ENCODE measurements at places on chromosomes 11 and 22.

DNA sequence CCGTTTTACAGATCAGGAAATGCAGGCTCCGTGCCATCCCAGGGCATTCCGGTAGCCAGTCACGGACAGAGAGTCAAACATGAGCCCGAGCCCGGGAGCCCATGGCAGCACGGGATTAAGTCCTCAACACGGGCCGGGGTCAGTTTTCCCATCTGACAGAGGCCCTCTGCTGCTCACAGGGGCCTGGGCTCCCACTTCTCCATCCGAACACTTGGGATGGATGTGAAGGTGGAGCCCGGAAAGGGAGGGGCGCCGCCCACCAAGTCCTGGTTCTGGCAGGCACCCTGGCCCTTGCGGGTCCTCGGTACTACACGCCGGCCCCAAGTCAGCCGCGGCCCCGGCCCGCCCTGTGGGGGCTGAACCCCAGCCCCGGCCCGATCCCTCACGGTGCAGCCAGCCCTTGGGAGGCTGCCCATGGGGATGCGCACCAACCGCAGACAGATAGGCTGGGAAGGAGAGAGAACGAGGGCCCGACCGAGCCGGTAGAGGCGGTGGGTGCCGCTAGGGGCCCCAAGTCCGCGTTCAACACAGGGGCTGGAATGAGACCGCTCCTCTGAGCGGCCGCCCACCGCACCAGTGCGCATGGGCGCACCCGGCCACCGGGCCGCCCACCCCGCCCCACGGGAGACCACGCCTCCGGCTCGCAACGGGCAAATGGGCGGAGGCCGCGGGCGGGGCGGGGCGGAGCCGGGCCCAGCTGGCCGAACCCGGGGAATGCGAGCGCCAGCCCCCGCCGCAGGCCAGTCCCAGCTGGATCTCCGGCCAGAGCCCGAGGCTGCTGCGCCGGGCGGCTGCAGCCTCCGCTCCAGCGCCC, at the start of gene CAPN5:
TSS of gene CAPN5 (plus strand) at position 743 of the 814 bp plus-strand sequence. CDS start 17,916 bp downstream, outside the sequence.
- DNase-seq, result peak; percentile 81

DNA sequence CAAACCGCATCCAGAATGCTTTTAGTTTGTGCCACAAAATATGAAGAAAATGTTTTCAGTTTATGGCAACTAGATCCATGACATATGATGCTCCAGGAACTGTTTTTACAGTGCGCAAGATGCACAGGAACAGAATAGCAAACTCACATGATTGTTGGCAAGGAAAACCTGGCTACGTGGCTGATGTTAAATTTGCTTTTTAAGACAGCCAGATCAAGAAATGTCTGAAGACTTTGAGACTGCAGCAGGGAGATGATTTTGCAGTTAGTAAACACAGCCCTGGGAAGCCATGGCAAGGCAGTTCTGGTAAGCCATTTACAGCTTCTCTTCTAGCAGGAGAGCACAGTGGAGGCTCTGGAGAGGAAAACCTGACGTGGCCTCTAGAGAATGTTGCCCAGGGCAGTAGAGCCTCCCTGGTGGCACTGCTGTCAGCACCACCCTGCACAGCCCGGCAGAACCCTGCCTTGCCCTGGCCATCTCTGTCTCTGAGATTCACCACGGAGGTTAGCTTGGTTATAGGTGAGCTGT, 69.8 kb upstream of the TNRC6B start:
- DNase-seq, result no peak

GRCh38 chr22:36332623-36333332, 55.0 kb downstream of the MYH9 start:
- no peak for DNase-seq

DNA sequence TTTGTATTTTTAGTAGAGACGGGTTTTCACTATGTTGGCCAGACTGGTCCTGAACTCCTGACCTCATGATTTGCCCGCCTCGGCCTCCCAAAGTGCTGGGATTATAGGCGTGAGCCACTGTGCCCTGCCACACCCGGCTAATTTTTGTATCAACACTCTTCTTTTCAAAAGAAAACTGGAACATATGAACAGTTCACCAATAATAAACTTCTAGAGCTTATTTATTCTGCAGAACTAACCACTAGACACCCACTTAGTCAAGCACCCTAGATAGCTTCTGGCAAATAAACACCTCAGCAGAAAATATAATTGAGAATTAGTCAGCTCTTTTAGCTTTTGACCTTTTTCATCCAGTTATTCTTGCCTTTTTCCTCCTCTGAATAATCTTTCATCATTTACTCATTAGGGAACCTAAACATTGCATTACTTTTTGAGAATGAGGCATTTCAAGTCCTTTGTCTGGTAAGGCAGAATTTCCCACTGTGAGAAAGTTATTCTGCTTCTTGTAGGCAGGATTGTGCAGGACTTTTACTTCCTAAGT, 27.3 kb upstream of the TMEM41B start:
- DNase-seq, result no peak

GRCh38 chr11:122367809-122368231, 251.8 kb upstream of the BLID start:
- no peak for DNase-seq

GRCh38 chr11:5923427-5923776, 18.6 kb upstream of the OR56A3 start:
- no peak for DNase-seq

- DNase-seq, result no peak
Measured at GRCh38 chr11:60530454-60531100, 15.4 kb downstream of the MS4A13 start.

DNA sequence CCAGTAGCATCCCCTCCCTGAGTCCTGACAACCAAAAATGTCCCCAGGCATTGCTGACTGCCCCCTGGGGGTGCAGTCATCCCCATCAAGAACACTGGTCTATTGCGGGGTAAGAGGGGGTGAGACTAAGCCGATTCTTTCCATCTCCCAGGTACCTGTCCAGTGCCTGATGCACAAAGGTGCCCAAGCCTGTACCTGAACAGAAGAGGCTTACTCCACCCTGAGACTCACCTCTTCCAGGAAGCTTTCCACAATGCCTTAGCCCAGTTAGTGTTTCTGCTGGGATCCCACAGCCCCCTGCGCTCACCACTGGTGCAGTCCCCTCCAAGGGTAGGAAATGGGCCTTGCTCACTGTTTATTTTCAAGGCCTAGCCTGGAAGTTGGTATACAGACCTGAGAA, 22.9 kb downstream of the TPST2 start:
- DNase-seq, result no peak

GRCh38 chr11:65362320-65362931, 7.9 kb downstream of the TIGD3 start:
- DNase-seq, result no peak

DNA sequence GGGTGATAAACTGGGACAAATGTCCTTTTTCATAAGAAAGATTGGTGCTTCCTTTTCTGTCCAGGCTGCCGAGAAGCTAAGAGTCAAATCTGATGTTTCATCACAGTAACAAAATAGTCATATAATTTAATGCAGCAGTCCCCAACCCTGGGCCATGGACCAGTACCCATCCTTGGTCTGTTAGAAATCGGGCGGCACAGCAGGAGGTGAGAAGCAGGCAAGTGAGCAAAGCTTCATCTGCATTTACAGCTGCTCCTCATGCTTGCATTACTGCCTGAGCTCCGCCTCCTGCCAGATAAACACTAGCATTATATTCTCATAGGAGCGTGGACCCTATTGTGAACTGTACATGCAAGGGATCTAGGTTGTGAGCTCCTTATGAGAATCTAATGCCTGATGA, 26.2 kb downstream of the PRR14L start:
- no peak for DNase-seq

- no peak for DNase-seq
Measured at GRCh38 chr22:30245181-30245984, 1.2 kb downstream of the LIF start.

- DNase-seq, result no peak
Measured at GRCh38 chr22:50610581-50610980, 10.0 kb downstream of the MAPK8IP2 start.

GRCh38 chr22:17514084-17514483, 49.2 kb upstream of the SLC25A18 start:
- DNase-seq, result no peak

GRCh38 chr11:32072872-32073643, 17.8 kb upstream of the RCN1 start:
- no peak for DNase-seq

GRCh38 chr11:37788141-37788877, 1190.3 kb upstream of the RAG2 start:
- no peak for DNase-seq

- no peak for DNase-seq
Measured at GRCh38 chr11:45025716-45026492, 75.2 kb upstream of the TP53I11 start.

DNA sequence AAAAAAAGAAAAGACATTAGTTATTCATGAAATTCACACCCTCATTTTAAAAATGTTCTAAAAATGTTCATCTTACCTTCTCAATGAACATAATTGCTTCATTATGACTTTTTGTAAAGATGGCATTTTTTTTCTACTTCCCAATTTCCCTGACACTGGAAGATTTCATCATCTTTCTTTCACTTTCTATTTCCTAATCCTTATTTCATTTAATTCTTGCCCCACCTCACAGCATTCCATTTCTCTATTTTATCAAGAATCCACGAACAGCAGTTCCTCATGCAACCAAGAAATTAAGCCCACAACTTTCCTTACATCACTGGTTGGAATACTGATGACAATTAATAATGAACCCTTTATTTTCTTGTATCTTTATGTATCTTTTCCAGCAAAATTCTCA, 1.9 kb downstream of the PATL1 start:
- no peak for DNase-seq

DNA sequence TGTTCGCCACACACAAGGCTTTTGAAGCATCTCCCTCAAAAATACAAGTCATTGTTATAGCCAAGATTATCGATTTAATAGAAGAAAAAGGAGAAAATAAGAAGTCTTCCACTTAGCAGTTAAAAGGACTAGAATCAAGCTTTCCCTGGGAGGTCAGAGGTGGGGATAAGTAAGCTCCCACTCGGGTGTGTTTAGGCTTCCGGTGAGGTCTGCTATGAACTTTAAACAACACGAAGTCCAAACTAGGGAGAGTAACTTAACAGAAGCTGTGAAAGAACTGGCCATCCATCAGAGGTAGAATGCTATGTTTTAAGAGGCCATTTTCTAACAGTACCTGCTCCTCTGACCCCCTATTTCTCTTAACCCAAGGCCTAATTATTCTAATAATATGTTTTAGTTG, 91.4 kb upstream of the APOA1 start:
- no peak for DNase-seq

- DNase-seq, result no peak
Measured at GRCh38 chr11:28152743-28153142, 44.6 kb downstream of the METTL15 start.

DNA sequence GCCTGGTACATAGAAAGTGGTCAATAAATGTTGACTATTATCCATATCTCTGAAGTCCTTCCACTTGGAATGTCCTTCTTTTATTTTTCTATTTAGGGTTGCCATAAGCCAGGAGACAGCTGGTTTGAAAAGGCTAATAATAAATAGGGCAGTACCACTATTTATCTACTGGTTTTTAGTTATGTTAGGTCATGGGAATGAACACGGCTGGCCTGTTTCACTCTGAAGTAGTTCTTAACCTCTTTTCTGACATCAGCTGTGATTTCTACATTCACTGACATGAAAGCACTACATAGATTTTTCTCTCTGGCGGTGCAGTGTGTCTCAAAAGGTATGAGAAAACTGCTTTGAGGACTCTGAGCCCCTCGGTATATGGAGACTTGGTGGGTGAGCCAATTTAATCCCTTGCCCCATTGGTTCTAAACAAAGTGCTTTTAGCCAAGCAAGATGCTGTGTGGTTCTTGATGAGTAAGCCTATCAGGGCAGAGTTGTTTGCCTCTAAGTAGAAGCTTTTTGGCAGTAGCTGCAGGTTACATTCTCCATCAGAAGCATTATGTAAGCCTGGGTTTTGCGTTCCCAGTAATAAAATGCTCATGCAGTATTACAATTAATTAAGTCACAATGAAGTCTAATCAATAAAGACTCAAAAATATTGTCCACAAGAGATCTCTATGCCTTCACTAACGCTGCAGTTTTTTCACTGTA, 48.7 kb upstream of the APOA1 start:
- DNase-seq, result no peak

DNA sequence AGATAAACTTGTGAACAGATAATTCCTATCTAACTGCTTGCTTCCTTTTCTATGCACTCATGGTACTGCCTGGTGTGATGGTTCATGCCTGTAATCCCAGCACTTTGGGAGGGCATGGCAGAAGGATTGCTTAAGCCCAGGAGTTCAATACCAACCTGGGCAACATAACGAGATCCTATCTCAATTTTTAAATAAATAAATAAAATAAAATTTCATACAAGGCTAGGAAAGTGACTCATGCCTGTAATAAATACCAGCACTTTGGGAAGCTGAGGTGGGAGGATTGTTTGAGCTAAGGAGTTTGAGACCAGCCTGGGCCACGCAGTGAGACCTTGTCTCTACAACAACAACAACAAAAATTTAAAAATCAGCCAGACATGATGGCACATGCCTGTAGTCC, 166.6 kb downstream of the COMMD9 start:
- DNase-seq, result no peak

GRCh38 chr11:1401656-1402221, 12.0 kb downstream of the BRSK2 start:
- DNase-seq, result no peak

- no peak for DNase-seq
Measured at GRCh38 chr11:5807580-5807979, 1.1 kb upstream of the OR52N2 start.

DNA sequence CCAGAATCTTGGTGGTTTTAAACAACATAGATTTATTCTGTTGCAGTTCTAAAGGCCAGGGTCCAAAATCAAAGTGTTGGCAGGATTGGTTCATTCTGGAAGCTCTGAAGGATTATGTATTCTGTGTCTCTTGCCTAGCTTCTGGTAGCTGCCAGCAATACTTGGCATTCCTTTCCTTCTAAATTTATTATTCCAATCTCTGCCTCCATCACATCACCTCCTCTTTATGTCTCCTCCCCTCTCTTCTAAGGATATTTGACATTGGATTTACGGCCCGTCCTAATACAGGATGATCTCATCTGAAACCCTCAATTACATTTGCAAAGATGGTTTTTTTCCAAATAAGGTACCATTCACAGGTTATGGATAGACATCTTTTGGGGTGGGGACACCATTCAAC, 186.5 kb downstream of the SBF2 start:
- no peak for DNase-seq

GRCh38 chr22:24054356-24054755, 43.3 kb downstream of the CABIN1 start:
- DNase-seq, result no peak

GRCh38 chr22:20749453-20749852, 24.5 kb upstream of the SERPIND1 start:
- DNase-seq, result no peak

- no peak for DNase-seq
Measured at GRCh38 chr11:134757633-134758032, 345.6 kb upstream of the B3GAT1 start.

DNA sequence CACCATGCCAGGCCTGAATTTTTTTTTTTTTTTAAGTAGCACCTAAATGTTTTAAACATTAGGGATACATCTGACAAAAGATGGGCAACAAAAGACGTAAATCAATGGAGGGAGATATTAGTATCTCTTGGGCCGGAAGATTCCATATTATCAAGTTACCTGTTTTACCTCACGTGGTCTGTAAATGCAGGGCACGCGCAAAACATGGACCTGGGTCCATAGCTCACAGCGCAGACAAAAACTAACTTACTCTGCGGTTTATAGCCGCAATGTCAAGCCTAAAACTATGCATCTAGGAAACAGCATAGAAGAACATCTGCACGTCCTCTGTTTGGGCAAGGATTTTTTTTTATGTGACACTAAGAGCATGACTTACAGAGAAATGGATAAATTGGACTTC, 31.5 kb upstream of the PANX2 start:
- no peak for DNase-seq

- no peak for DNase-seq
Measured at GRCh38 chr11:69460540-69461257, 20.8 kb upstream of the LINC01488 start.
